ENCODE measurements at places on chromosomes 12 and 14.

GRCh38 chr14:50403419-50403818 lies 6.7 kb upstream of the CDKL1 start:
- peak; percentile 5 for DNase-seq

DNA sequence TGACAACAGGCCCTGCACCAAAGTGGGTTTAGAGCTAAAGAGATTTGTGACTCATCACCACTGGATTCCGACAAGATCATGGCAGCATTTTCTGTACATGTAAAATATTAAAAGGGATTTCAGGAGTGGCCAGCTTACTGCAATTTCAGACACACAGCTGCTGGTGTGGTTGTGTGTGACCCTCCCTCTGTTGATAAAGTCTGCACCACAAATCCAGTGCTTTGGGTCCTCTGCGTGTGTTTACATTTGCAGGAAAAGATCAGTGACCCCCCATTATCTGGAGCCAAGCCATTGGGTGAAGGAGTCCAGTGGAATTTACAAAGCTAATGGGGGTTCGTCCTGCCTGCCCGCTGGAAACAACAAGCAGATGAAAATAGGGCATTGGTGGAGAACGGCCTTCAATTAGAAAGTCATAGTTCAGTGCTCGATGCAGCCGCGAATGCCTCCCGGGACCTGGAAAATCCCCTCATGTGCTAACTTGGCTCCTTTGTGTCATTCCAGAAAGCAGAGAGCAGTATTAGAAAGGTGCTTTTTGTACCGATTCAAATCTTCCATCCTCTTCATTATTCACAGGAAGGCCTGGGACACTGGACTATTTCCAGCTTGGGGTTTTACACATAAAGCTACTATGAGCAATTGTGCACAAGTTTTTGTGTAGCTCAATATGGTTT lies 188.5 kb upstream of the TMEM132C start:
- no peak for DNase-seq

- no peak for DNase-seq
These were observed 7.6 kb downstream of the POP5 start for GRCh38 chr12:120573560-120573959.

- no peak for DNase-seq
These were observed 455.4 kb downstream of the FOXG1 start for GRCh38 chr14:29222006-29222405.

DNA sequence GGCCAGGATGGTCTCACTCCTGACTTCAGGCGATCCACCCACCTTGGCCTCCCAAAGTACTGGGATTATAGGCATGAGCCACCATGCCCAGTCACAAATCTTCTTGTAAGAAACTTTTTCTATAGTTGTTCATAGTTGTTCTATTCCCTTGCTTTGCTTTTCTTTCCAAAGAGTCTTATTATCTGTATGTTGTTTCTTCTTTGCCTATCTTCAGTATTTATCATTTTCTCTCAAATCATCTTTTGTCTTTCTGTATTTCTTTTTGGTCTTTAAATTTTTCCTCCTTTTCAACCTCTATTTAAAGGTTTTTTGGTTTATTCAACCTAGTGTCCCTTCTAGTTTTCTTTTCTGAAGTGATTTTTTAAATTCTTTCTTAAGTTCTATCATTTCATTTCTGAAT lies 68.7 kb downstream of the LRP6 start:
- DNase-seq: no peak

DNA sequence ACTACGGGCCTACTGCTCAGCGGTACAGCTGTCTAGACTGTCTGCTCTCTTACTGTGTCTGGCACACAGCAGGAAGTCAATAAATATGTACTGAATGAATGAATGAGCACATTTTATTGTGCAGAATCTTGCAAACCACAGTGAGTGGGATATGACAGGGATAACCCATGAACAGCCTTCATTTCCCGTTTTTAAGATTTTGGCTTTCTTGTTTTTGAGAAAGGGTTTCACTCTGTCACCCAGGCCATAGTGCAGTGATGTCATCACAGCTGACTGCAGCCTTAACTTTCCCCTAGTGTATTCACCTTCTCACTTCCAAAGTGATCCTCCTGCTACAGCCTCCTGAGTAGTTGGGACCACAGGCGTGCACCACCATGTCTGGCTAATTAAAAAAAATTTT lies 203.1 kb downstream of the AEBP2 start:
- DNase-seq: no peak

GRCh38 chr12:124303579-124304313 lies 8.9 kb downstream of the RFLNA start:
- no peak for DNase-seq

DNA sequence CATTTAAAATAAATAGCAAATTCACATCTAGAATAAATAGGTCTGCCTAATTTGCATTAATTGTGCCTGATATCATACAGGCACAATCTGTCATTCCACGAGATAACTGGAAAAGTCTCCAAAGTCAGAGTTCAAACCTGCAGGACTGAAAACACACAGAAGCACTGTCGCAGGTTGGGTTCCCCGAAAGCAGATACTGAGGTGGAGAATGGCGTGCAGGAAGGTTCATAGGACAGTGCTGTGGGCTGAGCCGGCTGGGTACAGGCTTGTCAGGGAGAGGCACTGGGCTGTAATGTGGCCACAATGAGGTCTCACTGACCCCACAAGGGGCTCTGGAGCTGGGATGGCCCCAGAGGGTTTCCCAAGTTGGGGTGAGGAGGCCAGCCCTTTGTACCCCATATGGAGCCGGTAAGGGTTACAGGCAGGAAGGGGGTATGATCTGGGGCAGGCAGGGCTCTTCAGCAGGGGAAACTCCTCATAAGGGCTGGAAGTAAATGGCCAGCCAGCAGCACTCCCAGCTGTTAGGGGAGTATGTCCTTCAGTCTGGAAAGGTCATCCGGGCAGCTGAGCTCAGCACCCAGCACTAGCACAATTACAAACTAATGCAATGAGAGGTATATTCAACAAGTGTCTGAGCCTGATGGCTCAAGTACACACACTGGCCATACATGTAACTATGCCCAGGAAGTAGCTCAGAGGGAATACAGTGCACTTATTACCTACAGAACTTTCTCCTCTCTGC lies 68.5 kb downstream of the NT5DC3 start:
- DNase-seq: no peak

- no peak for DNase-seq
These were observed 14.0 kb upstream of the MFAP5 start for GRCh38 chr12:8676651-8677050.

GRCh38 chr12:25771041-25771440 lies 187.4 kb upstream of the RASSF8 start:
- DNase-seq: no peak

DNA sequence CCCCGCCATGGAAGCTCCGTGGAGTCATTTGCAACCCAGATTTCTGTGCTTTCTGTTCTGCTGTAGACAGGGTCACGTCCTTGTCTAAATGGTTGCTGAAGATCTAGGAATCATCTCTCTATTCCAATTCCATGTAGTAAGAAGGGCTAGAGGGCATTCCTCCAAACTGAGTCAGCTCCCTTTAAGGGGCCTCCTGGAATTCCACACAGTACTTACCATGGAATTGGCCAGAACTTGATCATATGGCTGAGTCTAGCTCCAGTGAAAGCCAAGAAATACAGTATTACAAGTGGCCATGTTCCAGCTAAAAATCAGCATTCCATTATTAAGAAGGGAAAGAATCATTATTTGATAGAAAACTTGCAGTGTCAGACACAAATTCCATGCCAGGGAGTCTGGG lies 171.9 kb downstream of the PRKCH start:
- no peak for DNase-seq

GRCh38 chr12:42568952-42569915 lies 20.3 kb downstream of the PRICKLE1 start:
- no peak for DNase-seq

DNA sequence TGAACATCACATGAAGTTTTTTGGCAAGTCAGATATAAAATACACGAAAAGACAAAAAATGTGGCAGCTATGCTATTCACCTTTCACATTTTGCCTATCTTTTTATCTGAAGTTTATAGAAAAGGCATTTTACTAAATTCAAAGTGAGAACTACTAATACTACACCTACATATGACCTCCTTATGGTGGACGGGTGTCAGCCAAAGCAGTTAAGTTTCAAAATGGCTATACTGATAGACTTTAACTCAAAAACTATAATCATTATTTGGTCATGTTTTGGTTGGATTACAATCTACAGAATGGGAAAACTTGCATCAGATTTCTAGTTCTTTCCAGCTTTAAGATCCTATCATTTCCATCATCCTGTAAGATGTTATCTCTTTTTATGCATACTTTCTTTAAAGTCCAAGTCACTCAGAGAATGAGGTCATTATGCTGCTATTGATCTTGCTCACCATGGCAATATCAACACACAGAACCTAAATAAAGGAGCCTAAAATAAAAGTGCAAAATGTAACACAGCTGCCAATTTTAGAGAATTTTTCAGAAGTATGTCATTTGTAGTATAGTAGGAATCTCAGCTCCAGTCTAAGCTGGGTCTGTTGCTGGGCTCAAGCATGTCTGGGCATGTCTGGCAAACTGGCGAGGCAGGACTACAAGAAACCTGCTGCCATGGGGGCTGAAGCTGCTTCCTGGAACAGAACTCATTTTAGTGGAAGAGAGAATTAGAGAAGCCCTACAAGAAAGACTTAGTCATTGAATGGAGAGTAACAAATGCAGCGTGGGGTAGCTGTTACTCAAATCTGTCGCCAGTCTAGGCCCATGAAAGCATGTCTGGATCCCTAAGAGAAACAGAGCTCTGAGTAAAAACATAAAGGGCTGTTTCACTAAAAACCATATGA lies 7.6 kb upstream of the AEBP2 start:
- peak; percentile 69 for DNase-seq

- peak; percentile 43 for DNase-seq
These were observed at the start of gene ZNF219 for GRCh38 chr14:21098076-21098891. TSS of gene ZNF219 (minus strand) at chr14:21098655. CDS start at chr14:21093591, 5,064 bp downstream.

GRCh38 chr12:105476616-105477015 lies 146.1 kb downstream of the C12orf75 start:
- no peak for DNase-seq

DNA sequence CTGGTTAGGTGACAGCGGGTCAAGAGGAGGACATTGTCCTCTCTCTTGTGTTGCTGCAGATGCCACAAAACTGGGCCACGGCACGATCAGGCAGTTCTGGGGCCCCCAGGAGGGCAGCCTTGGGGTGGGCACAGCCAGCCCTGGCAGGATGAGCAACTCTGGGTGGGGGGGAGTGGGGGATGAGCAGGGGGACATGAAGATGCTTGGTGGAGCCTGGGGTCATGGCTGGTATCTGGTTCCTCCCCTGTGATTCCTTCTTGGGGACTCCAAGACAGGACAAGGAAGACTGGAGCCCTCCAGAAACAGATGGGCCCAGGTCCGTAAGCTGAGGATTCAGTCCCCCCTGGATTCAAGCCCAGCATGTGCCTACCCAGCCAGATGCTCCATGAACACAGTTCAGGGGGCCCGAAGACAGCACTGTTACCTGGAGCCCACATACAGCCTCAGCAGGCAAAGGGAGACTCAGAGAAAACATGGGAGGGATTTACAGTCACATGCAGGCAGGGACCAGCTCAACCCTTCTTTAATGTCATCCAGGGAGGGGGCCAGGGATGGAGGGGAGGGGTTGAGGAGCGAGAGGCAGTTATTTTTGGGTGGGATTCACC lies 10.4 kb downstream of the SERPINA1 start:
- DNase-seq: no peak

GRCh38 chr14:103374121-103374520 lies 11.1 kb upstream of the MARK3 start:
- DNase-seq: no peak

DNA sequence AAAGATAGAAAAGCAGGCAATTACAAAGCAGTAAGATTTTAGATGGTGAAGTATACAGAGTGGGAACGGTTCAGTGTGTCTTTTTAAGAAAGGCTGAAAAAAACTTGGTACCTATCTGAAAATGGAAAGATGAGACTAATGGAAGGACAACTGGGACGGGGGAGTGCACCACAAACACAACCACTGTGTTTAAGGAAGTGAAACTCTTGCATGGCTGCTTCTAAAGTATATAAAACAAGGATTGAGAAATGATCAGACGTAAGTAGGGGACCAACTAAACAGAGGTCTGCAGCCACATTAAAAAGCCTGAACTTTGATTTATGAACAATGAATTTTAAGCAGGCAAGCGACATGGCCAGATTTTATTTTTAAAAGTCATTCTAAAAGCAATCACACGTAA lies 328.6 kb downstream of the MDGA2 start:
- DNase-seq: no peak

DNA sequence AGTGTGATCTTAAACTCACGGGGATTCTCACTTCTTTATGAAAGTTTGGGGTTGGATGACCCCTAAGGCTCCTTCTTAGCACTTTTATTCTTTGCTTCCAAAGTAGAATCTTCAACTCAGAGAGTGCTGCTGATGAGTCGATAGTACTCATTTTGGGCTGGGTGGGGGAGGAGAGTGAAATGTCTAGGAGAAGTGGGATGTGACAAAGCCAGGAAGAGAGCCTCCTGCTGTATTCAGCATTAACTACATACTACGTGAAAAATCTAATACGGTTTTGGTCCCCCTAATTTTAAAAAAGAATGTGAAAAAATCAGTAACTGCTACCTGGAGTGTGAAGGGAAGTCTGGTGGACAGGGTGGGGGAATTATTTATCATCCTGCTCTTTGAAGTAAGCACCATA lies 148.3 kb downstream of the SAMD4A start:
- DNase-seq: no peak

- no peak for DNase-seq
These were observed 45.7 kb downstream of the PARP11 start for GRCh38 chr12:3827301-3828000.

- DNase-seq: no peak
These were observed 4.0 kb upstream of the GEMIN2 start for GRCh38 chr14:39109893-39110715.

- DNase-seq: no peak
These were observed 40.1 kb downstream of the GALNT4 start for GRCh38 chr12:89484470-89484869.

- no peak for DNase-seq
These were observed 33.2 kb upstream of the RIC8B start for GRCh38 chr12:106741247-106741646.

- no peak for DNase-seq
These were observed 457.9 kb upstream of the FOXG1 start for GRCh38 chr14:28308734-28309133.

DNA sequence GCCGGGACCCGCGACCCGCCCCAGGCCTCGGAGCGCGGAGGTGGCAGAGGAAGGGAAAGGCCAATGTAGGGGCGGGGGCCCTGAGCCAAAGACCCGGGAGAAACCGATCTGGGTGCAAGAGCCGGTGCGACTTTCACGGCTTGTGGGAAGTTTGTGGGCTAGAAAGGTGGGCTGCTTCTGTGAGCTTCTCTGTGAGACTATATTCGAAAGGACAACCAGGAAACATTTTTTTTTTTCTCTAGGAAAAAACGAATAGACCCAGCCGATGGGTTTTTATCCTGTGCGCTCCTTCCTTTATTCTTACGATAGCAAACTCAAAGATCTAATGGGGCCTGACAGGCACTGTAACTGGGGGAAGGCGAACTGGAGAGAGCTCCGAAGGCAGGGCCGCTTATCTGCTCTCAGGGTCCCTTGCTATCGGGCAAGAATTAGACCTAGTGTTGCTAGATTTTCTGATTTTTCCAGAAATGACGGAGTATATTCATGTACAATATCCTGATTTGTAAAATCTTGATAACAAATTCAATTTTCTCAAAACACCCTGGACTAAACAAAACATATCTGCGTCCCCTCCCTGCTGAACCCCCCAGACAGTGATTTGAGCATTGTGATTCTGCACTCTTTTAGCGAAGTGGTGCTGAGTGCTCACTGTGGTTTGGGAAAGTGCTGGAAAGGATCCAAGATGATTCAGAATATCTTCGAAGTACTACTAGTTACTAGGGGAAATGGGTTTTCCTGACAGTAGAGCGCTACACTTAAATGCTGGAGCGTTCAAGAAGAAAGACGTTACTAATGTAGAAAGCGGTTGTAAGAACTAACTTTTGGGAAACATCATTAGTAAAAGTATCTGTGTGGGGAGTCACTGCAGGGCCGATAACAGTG lies 563 bp upstream of the STXBP6 start:
- DNase-seq: no peak
